ENCODE measurements at places on chromosomes 11 and 22. TPM values are rescaled to one million over a fixed set of nuclear protein-coding genes. Genes with fewer than 3 reads are reported as not detected.

Gene YPEL4
- 0.79 TPM for total RNA-seq

Gene RAB39A
- not detected for total RNA-seq

Gene PLEKHB1
- 0.40 TPM for total RNA-seq

Gene LUZP2
- 0.12 TPM for total RNA-seq

Gene SMIM35
- total RNA-seq = not detected

Gene DUSP18
- total RNA-seq = 10.1 TPM

Gene SMCO4
- total RNA-seq = 9.3 TPM

Gene RNF214
- 8.7 TPM for total RNA-seq

Gene CLCF1
- total RNA-seq = 7.7 TPM

Measured in aortic smooth muscle cell (primary cell).